ENCODE measurements at places on chromosomes 13 and 19.

- DNase-seq = no peak
Observed at GRCh38 chr13:35716729-35717128, 240.2 kb upstream of the MAB21L1 start.

- no peak for DNase-seq
Observed at GRCh38 chr19:718991-719512, 10.3 kb downstream of the PALM start.

DNA sequence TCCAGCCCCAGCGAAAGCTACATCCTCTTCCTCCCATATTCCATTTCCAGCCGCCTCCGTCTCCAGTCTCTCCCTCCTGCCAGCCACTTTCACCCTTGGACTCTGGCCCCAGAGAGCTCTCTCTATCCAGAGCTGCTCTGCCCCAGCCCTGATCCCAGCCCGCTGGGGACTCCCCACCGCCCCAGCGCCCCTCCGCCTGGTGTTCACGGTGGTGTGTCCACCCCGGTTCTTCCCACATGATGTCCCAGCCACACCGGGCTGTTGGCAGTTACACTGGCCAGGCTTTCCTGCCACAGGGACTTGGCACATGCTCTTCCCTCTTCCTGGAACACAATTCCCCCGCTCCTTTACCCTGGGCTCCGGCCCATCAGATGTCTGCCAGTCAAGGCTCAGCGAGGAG lies 11.3 kb upstream of the EMC10 start:
- no peak for DNase-seq

DNA sequence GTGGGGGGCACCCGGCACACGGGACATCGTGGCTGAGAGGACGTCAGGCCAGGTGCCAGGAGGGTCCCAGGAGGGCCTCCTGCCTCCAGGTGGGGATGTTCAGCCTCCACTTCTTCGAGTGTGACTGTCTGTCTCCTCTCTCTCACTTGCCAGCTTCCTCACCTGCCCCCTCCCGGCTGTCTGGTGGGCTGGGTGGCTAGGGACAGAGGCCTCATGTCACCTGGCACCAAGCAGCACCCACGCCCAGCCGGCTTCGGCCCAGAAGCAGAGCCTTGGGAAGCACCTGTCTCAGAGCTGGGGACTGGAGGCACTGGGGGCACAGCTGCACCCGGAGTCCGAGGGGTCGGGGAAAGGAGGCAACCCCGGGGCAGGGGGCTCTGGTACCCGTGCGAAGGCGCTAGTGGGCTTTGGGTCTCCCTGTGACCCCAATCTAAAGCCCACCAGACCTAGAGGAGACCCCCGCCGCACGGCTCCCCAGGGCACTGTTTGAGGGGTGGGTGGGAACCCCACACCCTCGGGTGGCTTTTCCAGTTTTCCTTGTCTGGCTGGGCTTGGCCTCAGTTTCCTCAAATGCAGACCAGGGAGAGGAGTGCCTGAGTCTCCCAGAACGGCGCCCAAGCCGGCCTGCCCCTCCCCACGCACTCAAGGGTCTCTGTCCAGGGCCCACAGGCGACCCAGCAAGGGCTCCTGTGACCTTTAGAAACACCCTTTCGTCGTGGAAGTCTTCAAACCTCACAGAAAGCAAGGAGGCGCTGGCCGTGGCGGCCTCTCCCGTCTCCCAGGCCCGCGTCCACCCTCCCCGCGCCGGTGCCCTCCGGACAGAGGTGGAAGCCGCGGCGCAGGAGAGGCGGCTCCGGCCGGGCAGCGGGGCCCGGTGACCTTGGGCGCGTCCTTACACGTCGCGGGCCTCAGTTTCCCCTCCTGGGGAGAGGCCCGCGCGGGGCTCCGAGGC lies 664 bp upstream of the HCN2 start:
- no peak for DNase-seq

GRCh38 chr19:6501740-6502648 lies at the start of gene TUBB4A:
Gene TUBB4A (minus strand): TSS chr19:6502309. CDS start chr19:6502212, 97 bp downstream.
- no peak for DNase-seq

GRCh38 chr13:107842562-107843180 lies 372.7 kb downstream of the LIG4 start:
- DNase-seq = no peak

DNA sequence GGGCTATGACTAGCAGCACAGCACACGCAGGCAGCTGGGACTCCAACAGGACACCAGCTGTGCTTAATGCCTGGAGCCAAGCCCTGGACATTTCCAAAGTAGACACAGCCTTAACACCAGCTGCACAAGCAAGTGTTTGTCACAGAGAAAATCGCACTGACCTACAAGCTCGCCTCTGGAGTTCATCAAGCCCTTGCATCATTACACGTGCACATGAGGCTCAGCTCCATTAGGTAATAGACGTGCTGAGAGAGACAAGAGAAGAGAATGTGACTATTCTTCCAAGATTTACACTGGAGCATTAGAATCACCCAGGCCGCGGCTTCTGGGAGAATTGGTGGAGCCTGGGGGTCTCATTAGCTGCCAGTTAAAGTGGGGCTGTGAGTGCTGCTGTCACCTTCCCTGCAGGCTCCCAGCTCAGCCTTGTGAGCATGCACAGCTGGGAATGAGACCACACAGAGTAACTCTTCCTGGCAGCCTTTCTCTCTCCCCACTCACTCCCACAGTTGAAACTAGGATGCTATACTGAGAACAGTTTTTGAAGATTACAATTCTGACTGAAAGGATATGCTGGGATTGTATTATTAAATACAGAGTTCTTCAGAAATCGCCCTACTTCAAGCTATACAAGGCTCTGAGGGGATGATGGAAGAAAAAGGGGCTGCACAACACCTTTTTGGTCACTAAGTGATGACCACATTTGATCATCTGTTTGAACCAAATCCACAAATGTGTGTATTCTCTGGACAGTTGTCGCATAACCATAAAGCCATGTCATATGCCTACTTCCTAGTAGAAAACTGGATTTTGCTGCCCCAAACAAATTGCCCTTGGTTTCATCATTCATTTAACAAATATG lies 10.5 kb downstream of the STOML3 start:
- no peak for DNase-seq

- no peak for DNase-seq
Observed at GRCh38 chr13:69410761-69411160, 696.9 kb upstream of the ATXN8OS start.

DNA sequence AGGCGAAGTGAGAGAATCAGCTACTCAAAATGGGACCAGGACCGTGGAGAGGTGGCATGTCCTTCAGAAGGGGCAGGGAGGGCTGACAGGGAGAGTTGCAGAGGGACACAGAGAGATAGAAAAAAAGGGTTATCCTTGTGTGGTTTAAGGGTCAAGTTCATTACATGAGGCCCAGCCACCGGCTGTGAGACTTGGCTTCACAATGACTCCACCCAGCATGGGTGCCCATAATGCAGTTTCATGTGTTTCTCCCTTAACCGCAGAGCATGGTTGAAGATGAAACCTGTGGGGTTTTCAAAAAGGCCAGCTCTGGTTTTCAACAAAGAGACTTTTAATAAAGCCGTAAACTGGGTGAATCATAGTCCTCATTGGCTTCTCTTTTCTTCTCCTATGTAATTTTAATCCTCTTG lies 164.6 kb downstream of the KLF5 start:
- DNase-seq = peak; percentile 76

DNA sequence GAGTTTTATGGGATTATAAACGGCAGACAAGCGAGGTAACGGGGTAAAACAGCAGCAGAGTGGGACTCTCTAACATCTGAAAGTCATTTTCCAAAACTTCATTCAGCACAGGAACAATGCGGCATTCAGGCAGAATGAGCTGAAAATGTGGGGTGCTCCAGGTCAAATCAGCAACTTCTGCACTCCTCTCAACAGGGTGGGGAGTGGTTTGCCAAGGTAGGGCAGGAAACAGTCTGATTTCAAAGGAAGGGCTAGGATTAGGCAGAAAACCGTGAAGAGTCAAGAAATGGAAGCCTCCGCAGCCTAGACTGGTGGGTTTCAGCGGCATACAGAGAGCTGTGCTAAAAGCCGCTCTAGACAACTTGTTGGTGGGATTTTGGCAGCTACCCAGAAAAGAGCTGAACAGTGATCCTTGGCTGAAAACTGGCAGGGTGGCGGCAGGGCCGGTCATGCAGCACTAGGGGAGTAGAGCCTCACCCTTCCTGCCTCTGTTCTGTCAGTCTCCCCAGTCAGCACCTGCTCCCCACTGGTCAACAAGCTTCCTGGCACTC lies 154.2 kb upstream of the KLF12 start:
- DNase-seq = no peak

GRCh38 chr13:60691268-60691667 lies 294.2 kb downstream of the TDRD3 start:
- DNase-seq = peak; percentile 6

DNA sequence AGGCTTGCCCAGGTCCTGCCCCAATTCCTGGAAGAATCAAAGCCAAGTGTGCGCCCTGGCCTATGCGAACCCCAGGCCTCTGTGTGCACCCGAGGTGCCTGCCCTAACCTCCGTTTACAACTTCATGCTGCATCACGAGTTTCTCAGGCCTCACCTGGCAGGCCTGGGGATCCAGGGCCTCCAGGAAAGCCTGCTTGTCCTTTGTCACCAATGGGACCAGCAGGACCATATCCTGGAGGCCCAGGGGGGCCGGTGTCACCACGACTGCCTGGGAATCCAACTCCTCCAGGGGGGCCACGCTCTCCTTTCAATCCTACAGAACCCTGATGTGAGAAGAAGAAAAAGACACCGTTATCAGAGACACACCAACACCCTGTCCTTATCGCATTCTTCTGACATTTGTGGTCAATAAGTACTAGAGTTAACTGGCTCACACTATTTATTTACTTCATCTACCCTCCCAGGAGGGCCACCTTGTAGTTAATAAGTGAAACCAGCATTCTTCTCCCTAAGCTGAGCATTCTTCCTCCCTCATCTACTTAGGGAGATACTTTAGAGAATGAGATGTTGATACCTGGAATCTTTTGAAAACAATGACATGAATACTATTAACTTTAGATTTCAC lies 120.6 kb downstream of the COL4A1 start:
- DNase-seq = no peak

DNA sequence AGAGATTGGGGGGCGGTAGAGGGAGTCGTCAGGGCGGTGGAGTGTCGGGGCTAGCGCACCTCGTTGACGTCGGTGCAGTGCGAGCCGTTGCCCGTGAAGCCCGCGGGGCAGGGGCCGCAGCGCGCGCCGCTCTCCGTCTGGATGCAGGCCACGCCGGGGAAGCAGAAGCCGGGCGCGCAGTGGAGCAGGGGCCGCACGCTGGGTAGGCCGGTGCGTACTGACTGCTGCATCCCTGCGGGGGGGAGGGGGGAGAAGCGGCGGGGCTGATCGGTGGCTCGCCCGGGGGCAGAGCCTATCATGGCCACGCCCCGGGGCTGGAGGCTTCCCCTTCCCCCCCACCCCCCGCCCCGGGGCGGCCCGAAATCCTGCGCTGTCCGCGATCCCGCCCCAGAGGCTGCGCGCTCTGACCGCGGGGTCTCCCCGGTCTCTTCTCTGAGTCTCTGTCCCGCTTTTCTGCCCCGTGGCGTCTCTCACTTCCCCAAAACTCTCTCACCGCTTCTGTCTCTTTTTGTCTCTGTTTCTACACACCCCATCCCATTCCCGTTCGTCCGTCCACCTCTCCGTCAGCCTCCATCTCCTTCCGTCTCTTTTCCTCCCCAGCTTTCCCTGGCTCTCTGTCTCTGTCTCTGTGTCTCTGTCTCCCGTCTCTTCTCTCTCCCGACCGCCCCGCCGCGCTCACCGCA lies 1.1 kb downstream of the COMP start:
- DNase-seq = no peak

GRCh38 chr19:18220632-18221275 lies 5.5 kb downstream of the PDE4C start:
- no peak for DNase-seq

DNA sequence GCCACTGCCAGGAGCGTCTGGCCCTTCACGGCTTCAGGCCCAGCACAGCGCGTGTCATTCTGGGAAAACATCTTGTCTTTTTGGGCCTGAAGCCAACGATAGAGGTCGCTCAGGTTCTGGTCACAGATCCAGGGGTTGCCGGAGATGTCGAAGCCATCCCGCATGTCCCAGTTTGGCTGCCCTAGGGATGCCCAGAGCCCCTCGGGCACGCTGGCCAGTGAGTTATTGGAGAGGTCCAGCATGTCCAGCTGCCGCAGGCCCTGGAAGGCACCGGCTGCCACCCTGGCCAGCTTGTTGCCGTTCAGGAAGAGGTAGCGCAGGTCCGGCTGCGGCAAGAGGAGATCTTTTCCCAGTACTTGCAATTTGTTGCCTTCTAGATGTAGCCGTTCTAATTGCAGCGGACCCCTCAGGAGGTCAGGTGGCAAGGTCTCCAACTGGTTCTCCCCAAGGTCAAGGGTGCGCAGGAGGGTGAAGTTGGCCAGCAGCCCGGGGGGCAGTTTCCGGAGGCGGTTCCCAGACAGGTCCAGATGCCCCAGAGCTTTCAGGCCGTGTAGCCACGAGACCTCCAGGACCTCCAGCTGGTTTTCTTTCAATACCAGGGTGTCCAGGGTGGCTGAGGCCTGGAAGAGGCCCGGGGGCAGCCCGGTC lies 1.8 kb downstream of the LRG1 start:
- no peak for DNase-seq

DNA sequence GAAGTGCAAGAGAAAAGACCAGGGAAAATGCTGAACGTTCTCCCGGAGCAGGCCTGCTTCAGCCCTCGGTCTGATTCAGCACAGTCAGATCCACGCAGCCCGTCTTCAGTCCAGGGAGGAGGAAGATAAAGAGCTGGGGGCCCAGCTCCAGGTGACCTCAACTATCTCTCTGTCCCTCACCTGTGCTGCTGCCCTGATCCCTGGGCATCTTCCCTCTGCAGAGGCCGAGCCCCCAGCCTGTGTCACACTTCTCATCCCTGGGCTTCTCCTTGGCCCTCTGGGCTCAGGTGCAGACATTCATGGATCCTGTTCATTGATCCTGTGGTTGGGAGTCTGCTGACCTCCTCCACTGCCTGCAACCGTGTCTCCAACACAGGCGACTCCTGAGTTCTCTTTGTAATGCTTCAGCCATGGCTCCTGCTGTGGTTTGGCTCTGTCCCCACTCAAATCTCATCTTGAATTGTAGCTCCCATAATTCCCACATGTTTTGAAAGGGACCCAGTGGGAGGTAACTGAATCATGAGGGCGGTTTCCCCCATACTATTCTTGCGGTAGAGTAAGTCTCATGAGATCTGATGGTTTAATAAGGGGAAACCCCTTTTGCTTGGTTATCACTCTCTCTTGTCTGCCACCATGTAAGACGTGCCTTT lies 27.9 kb downstream of the COL4A2 start:
- DNase-seq = no peak

DNA sequence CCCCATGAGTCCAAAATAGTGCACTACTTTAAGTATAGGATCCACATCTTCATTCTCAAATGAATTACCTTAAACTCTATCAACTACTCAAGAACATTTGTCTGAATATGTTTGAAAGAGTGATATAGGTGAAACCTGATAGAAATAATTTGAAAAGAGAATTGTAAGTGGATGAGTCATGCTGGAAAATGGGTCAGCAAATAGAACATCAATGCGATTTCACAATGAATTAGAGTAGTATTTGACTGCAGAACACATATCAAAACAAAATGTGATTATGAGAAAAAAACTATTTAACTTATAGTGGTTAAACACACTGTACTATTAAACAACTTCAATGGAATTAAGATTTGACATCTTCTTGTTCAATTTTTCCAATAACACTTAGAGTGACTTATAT lies 300.6 kb upstream of the KLHL1 start:
- no peak for DNase-seq

Data from activated CD4-positive, alpha-beta T cell treated with anti-CD3 and anti-CD28 coated beads, Interleukin-2, amount 50 U/mL, for 16 hours (primary cell).